Stimulated activated CD4-positive, alpha-beta T cell treated with anti-CD3 and anti-CD28 coated beads, Interleukin-4, amount 100 ng/mL, for 1 hour (primary cell): ENCODE measurements at places on chromosomes 4 and X.

DNA sequence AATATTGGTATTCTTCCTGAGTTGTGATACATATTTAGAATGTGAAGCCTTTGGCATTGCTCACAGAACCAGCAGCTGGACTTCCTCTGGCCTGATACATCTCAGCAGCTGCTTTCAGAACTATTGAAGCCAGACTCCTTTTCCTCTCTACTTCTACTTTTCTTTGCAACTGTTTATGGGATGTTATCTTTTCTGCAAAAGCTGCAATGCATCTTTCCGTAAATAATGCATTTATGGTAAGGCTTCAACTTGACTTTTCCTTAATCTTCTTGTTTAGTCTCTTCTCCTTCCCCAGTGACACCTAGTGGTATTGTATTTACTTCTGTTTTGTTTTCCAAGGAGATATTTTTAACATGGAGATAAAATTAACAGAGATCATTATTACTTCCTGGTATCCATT, 1548.7 kb downstream of the PCDH7 start:
- DNase-seq, result no peak

DNA sequence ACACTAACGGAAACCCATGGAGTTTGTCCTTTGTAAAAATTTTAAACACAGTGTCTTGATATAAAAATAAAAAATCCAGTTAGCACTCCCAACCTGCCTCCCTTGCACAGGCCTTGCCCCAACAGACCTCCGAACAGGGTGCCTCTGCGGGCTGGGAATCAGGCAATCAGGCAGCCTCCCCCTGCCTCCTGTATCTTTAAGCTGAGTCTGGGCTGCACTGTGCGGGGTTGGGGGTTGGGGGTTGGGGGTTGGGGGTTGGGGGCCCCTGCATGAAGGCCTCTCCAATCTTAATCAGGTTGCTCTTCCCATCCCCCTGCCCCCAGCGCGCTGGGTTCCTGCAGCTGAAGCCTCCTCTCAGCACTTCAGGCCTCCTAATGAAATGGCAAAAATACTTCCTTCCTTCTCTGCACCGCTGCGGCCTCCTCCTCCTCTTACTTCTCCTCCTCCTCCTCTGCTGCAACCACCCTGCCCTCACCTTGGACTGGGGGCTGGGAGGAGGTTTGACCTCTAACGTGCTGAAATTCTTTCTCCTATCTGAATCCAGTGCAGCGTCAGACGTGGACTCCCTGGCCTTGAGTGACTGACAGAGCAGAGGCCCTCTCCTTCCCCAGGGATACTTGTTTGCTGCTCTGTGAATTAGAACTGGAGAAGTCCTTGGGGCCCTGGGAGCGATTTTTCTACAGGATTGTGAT, 26.6 kb downstream of the NLGN3 start:
- DNase-seq, result no peak

- no peak for DNase-seq
Measured at GRCh38 chr4:95293014-95293413, 255.8 kb downstream of the UNC5C start.

GRCh38 chr4:129362691-129363274, 266.8 kb downstream of the C4orf33 start:
- peak; percentile 25 for DNase-seq

- DNase-seq, result no peak
Measured at GRCh38 chr4:134883831-134884449, 682.4 kb upstream of the PABPC4L start.

GRCh38 chr4:140066031-140066930, 87.7 kb downstream of the MAML3 start:
- no peak for DNase-seq

- no peak for DNase-seq
Measured at GRCh38 chr4:70425306-70425705, 27.6 kb downstream of the OPRPN start.

DNA sequence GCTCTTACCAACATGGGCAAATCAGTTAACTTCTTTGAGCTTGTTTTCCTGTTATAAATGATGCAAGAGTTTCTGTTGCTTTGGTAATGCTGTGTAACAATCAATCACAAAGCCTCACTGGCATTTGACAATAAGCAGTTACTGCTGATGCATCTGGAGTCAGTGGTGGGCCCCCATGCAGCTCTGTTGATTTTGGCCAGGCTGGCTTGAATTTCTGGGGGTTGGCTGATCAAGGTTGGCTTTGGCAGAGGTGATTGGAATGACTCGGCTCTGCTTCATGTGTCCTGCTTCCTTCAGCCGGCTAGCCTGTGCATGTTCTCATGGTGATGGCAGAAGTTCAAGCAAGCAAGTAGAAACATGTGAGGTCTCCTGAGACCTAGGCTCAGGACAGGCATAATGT, 90.4 kb downstream of the PHEX start:
- no peak for DNase-seq

GRCh38 chr4:52711272-52711671, 40.0 kb downstream of the ERVMER34-1 start:
- DNase-seq, result no peak

GRCh38 chrX:9885150-9885549, 82.0 kb upstream of the CLDN34 start:
- DNase-seq, result peak; percentile 49

DNA sequence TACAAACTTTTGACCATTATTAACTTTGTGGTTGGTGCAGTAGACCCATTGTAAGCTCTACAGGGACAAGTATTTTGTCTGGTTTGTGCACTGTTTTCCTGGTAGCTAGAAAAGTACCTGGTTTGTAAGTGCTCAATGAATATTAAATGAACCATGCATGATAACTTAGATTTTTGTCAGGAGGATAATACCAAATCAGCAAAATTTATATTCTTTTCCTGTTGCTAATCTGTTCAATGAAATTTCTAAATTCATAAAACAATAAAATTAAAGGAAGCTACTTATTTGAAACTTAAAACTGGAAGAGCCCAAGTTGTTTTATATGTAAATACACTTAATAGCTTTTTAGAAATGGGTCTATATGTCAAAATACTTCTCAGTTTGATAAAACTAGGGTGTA, 17.6 kb downstream of the HSPA4L start:
- no peak for DNase-seq

DNA sequence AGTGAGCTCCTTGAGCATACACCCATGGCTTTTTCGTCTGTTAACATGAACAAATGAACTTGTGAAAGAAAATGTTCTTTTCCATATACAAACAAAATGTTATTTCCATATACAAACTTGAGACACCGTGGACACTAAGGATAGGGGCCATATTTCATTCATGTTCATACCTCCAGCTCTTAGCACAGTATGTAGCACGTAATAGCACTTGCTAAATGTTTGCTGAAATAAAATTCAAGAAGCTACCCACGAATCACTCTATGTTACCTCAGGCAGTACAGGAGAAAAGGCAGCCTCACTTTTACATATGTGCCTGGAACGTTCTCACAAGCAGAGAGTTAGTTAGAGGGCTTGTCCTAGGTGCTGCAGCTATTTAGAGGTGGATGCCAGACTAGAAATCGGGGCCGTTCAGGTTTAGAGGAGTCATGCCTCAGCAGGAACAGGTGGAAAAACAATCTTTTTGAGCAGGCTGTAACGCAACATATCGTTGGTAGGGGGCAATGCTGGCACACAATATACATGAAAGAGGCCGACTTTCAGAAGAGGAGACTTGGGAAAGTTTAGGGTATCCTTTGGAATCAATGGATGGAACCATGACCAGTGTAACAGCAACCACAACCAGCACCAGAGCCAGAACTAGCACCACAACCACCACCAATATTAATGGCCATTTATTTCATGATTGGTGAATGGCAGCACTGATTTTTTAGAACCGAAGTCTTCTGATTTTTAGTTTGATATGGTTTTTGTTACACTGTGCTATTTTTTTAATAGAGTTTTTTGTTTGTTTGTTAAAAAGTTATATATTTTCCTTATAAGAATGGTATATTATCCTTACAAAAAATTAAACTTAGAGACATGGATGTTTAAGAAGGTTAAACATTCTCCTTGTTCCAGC, 14.8 kb upstream of the PAQR3 start:
- DNase-seq, result no peak

DNA sequence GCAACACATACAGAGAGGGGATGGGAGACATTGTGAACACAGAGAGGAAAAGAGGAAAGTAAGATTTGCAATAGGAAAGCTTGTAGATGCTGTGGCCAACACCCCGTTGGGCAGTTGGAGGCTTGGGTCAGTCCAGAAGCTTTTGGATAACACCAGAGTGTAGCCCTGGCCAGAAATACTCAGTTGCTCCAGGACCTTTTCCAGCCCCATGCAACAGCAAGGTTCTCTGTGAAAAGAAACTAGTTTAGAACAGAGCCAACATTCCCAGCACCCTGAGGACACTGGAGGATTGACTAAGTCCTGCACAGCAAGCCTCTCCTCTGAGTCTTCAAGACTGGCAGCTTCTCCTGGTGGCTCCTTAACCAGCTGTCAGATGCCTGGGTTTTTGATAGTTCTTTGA, 27.9 kb upstream of the NAF1 start:
- DNase-seq, result no peak

- DNase-seq, result peak; percentile 10
Measured at GRCh38 chrX:23773601-23774175, 9.3 kb upstream of the SAT1 start.

DNA sequence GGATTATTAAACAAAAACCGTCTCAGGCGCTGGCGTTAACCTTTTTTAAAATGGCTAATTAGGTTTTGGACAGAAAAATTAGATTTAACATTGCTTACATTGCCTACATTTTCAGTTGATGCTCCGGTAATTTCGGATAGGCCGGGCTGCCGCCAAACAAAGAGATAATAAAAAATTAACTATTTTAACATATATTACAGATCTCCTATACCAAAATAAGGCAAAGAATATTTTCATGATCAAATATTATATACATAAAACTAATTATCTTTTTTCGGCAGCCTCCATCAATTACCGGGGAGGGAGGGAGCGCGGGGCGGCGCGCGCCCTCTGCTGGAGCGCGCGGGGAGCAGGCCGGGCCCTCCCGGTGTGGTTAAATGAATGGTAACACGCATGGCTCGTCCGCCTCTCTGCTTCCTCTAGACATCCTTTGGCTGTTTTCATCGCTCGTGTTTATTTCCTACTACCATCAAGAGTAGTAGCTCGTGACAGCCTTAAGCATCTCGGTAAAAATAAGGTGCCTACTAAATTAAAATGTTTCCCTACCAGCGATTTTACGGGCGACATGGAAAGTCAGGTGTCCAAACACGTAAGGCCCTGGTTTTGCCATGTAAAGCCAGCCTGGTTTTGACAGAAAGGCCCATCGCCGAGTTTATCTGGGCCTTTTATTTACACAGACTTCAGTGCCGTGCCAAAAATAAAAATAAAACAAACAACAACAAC, 52.4 kb upstream of the TMEM33 start:
- peak; percentile 63 for DNase-seq

DNA sequence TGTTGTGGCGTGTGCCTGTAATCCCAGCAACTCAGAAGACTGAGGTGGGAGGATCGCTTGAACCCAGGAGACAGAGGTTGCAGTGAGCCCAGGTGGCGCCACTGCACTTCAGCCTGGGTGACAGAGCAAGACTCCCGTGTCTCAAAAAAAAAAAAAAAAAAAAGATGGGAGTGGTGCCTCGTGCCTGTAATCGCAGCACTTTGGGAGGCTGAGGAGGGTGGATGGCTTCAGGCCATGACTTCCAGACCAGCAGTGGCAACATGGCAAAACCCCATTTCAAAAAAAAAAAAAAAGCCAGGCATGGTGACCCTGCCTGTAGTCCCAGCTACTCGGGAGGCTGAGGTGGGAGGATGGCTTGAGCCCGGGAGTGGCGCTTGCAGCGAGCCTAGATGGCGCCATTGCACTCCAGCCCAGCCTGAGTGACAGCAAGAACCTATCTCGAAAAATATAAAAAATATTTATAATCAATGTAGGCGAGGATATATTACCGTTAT, 27.0 kb downstream of the EIF2S3 start:
- DNase-seq, result peak; percentile 42

- DNase-seq, result no peak
Measured at GRCh38 chr4:167939863-167940616, 152.3 kb upstream of the ANXA10 start.
